ENCODE measurements at places on chromosomes 5 and 9. TPM values are rescaled to one million over a fixed set of nuclear protein-coding genes. Genes with fewer than 3 reads are reported as not detected.

DNA sequence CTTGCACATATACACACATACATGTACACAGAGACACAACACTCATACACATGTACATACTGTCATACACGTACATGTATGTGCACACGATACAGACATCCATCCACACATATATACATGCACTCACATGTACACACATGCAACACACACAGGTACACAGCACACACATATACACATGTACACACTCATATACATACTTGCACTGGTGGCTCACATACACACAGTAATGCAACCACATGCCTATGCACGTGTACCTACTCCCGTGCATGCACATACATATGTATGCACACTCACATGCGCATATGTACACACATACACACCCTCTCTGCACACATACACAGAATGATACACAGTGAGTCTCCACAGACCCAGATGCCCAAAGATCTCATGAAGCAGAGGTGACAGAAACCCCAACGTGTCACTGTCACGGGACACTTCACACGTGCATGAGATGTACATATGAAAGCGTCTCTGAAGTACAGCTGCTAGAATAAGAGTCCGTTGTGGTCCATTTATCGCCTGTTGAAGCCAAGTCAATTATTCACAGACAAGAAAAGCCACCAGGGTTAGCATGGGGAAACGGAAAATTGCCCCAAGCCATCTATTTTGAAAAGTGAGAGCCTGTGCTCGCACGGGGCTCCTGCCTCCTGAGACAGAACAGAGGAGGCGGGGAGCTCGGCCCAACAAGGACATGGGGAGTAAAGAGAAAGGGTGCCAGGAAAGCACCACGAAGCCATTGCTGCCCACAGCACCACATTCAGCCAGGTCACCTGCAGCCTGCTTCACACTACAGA is 24.9 kb downstream of the LPCAT1 start:
- no peaks in the 10 kb centered on the region for H3K27me3 ChIP-seq
- H3K4me1 ChIP-seq: peaks cover 8% of the 10 kb centered on the region
- H3K36me3 ChIP-seq: peaks cover 10% of the 10 kb centered on the region
- no peak overlapping the region for H3K4me3 ChIP-seq

- H3K27ac ChIP-seq: no peak overlapping the region
- no peak for DNase-seq
- H3K4me1 ChIP-seq: no peaks in the 10 kb centered on the region
- H3K36me3 ChIP-seq: no peaks in the 10 kb centered on the region
- no peak overlapping the region for H3K4me3 ChIP-seq
Measured at GRCh38 chr5:171432076-171432475, 12.6 kb downstream of the FGF18 start.

GRCh38 chr5:177427919-177428573 is 1.6 kb downstream of the GRK6 start:
- peak; percentile 53 for DNase-seq
- H3K27me3 ChIP-seq: no peaks in the 10 kb centered on the region
- peaks cover 20% of the 10 kb centered on the region for H3K36me3 ChIP-seq
- H3K4me1 ChIP-seq: peaks cover 78% of the 10 kb centered on the region

PHF24 gene
- not detected for total RNA-seq

SPARC gene
- total RNA-seq: 34.6 TPM

DNA sequence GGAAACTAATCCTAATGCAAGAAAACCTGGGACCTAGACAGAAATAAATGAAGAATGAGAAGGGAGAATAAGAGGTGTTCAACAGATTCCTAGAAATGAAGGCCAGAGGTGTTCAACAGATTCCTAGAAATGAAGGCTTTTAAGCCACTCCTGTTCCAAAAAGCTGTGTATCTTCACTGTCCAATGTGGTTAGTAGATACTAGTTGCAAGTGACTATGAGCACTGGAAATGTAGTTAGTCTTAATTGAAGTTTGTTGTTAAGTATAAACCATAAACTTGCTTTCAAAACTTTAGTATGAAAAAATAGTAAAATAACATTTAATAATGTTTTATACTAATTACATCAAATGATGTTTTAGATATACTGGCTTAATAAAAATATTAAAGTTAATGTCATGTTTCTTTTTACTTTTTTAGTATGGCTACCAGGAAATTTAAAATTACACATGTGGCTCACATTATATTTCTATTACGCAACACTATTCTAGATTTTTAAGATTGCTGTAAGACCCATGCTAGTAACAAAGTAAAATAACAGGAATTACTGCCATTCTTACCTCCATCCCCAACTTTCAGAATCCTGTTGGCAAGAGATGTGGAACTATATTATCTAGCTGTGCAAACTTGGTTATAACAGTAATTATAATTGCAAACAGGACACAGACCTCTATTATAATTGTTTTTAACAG is 57.5 kb downstream of the RICTOR start:
- DNase-seq: no peak
- peaks cover 8% of the 10 kb centered on the region for H3K4me1 ChIP-seq
- H3K36me3 ChIP-seq: peaks cover 56% of the 10 kb centered on the region
- H3K27me3 ChIP-seq: no peaks in the 10 kb centered on the region
- H3K27ac ChIP-seq: no peak overlapping the region
- no peak overlapping the region for H3K4me3 ChIP-seq

- DNase-seq: no peak
- H3K27me3 ChIP-seq: no peaks in the 10 kb centered on the region
- no peak overlapping the region for H3K4me3 ChIP-seq
Measured at GRCh38 chr5:128684961-128685360, 146.9 kb upstream of the FBN2 start.

GRCh38 chr5:79809743-79810142 is 120.1 kb downstream of the CMYA5 start:
- peaks cover 8% of the 10 kb centered on the region for H3K27me3 ChIP-seq
- no peak for DNase-seq
- no peak overlapping the region for H3K27ac ChIP-seq

LHX6 gene
- total RNA-seq: not detected
